Endothelial cell of umbilical vein (primary cell): ENCODE measurements at places on chromosomes 13 and 19. TPM values are rescaled to one million over a fixed set of nuclear protein-coding genes. Genes with fewer than 3 reads are reported as not detected.

Gene ADGRE1
- polyA plus RNA-seq: not detected in 2 replicates

Gene PRR36
- 0.05 TPM in 1 of 2 replicates, not detected in the other for polyA plus RNA-seq

Gene SIGLEC9
- polyA plus RNA-seq: not detected in 2 replicates

Gene RASA3
- polyA plus RNA-seq: 22.5 and 26.5 TPM in 2 replicates

Gene ZNF221
- polyA plus RNA-seq: 0.45 and 1.4 TPM in 2 replicates

DNA sequence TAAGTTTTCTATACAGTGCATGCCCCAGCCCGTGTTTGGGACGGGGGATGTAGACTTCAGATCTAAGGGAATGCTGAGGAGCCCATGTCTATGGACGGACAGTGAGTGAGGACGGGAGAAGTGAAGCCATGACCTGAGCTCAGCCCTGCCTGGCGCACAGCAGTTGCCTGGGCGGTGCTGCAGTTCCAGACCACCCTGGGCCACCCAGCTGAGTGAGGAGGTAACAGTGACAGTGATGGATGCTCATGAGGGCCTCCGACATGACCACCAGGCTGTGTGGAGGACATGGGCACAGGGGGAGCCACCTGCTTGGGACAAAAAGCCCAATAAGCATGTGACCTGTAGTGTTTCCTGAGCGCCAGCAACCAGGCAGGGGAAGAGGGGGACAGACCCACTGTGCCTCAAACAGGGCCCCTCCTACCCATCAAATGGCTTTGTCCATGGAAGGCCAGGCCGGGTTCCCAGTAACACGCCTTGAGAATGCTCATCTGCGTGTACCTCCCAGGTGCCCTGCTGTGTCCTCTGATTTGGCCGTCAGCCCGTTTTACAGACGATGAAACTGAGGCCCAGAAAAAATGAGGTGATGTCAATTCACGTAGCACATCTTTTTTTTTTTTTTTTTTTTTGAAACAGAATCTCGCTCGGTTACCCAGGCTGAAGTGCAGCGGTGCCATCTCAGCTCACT lies 22.6 kb downstream of the NOSIP start:
- no peak for DNase-seq

GRCh38 chr19:44539236-44539826 lies 9.9 kb upstream of the CEACAM20 start:
- no peak for DNase-seq

DNA sequence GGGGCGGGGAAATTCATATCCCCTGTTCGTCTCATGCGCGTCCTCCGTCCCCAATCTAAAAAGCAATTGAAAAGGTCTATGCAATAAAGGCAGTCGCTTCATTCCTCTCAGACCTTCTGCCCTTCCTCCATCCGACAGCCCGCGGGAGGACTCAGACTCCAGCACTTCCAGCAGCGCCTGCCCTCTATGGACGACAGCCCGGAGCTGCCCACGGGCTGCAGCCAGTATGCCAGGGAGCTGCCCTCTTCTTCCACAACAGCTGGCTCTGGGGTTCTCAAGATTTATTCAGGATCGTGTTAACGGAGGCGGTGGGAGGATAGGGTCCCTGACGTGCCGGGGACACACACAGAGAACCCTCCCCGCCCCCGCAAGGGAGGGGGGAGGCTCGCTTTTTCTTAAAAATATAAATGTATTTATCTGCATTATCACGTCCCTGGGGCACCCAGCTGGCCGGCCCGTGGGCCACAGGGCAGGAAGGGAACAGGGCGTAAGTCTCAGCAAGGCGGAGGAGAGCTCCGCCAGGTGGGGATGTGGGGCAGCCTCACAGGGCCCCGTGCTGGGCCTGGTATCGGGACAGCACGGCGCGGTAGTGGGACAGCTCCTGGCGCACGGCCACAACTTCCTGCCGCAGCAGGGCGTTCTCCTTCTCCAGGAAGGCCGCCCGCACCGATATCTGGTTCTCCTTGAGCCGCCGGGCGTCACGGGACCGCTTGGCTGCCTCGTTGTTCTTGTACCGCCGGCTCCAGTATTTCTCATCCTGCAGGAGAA lies 6.7 kb downstream of the DBP start:
- peak; percentile 70 for DNase-seq

DNA sequence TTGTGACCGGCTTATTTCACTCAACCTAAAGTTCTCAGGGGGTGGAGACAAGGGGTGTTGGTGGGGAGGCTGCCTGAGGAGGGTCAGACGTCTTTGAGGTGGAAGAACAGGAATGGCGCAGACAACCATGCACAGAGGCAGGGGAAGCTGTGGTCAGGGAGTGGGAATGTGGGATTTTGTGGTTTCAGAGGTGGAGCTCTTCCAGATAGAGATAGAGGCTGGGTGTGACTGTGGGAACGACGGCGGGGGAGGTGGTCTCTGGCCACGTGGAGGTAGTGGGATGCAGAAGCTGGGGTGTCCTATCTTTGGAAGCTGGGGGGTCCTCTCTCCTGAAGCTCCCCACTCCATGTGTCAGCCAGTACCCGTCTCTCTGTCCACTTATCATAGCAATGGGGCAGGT lies 7.8 kb upstream of the KLK14 start:
- no peak for DNase-seq

GRCh38 chr19:35882114-35882832 lies 13.9 kb downstream of the APLP1 start:
- DNase-seq: peak; percentile 77

DNA sequence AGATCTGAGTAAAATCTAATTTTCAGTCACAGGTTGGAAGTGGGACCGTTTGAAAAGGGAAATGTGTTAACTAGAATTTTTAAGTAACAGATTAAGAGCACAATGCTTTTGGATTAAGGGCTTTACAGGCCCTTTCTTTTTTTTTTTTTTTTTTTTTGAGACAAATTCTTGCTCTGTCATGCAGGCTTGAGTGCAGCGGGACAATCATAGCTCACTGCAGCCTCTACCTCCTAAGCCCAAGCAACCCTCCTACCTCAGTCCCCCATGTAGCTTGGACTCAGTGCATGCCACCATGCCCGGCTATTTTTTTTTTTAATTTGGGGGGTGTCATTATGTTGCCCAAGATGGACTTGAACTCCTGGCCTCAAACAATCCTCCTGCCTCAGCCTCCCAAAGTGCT lies 363.7 kb downstream of the LIG4 start:
- no peak for DNase-seq

GRCh38 chr13:25453850-25454365 lies 82.1 kb downstream of the ATP8A2 start:
- no peak for DNase-seq

- no peak for DNase-seq
Measured at GRCh38 chr13:43424412-43424811, 362.4 kb downstream of the ENOX1 start.

- DNase-seq: no peak
Measured at GRCh38 chr13:33782631-33783030, 35.3 kb upstream of the RFC3 start.

- DNase-seq: no peak
Measured at GRCh38 chr13:113417836-113418721, 35.2 kb downstream of the ADPRHL1 start.

GRCh38 chr13:26680123-26680450 lies 80.5 kb downstream of the GPR12 start:
- DNase-seq: no peak
